ENCODE measurements at places on chromosomes 5 and 9.

DNA sequence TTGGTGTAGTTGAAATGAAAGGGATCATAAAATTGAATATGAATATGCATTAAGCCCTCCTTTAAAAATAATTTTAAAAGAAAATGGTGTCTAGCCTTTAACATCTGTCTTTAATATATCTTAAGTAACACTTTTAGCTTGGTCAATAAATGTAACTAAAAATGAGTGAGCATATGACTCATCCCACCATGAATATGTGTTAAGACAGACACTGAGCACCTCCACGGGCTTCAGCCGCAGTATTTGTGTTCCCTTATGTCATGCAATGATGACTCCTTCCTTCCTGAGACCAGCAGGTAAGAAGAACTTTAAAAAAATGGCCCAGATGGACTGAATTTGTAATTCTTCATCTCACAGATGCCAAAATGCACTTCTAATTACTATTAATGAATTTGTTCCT, 563.2 kb downstream of the NR2F1-AS1 start:
- peak; percentile 67 for DNase-seq

GRCh38 chr9:9783211-9783610, 829.6 kb downstream of the PTPRD start:
- DNase-seq = no peak

DNA sequence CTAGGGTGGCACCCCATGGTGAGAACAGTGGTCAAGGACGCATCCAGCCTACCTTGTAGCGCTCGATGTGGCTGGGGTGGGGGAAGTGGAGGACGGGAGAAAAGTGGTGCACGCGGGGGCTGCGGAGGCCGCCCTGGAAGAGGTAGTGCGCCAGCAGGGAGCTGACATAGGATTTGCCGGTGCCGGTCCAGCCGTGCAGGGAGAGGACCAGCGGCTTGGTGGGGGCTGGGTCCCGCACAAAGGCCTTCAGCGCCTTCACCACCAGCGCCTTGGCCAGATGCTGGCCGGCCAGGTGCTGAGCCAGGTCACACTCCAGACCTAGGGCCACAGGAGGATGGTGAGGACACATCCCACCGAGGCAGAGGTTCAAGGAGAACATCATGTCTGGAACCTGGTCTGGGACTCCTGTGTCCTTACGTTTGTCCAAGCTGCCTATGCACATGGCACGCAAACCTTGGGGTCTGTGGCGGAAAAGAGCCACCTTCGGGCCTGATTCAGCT, 797 bp downstream of the TOR2A start:
- DNase-seq = no peak

DNA sequence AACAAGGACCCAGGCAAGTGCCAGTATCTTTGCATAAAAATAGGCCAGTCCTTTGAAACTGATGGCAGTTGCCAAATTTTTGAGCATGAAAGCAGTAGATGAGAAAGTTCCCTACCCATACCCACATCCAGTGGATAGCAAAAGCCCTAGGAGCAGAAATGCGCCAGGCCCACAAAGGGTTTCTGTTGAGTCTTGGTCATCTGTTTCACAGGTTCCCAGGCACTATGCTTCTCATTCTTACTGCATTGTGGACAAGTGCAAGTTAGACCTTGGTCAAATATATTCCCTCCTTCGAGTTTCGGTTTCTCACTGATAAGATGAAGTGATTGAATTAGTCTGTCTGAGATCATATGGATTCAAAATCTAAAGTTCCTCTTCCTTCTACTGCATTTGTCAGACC, 152.3 kb downstream of the NR3C1 start:
- DNase-seq = no peak

- DNase-seq = no peak
Observed at GRCh38 chr5:40909723-40910122, 426 bp downstream of the C7 start.

GRCh38 chr9:137077758-137078693, 709 bp downstream of the UAP1L1 start:
- peak; percentile 11 for DNase-seq

GRCh38 chr5:8329773-8330172, 460.8 kb downstream of the MTRR start:
- peak; percentile 21 for DNase-seq

GRCh38 chr5:34627794-34628193, 28.3 kb upstream of the RAI14 start:
- peak; percentile 91 for DNase-seq

DNA sequence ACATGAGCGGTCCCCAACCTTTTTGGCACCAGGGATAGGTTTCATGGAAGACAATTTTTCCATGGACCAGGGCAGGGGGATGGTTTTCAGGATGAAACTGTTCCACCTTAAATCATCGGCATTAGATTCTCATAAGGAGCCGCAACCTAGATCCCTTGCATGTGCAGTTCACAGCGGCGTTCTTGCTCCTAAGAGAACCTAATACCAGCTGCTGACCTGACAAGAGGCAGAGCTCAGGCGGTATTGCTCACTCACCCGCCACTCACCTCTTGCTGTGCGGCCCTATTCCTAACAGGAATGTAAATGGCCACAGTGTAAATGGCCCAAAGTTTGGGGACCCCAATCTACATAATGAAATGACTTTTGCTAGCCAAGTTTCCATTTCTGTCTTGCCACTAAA, 3.1 kb upstream of the PLIN2 start:
- peak; percentile 74 for DNase-seq

DNA sequence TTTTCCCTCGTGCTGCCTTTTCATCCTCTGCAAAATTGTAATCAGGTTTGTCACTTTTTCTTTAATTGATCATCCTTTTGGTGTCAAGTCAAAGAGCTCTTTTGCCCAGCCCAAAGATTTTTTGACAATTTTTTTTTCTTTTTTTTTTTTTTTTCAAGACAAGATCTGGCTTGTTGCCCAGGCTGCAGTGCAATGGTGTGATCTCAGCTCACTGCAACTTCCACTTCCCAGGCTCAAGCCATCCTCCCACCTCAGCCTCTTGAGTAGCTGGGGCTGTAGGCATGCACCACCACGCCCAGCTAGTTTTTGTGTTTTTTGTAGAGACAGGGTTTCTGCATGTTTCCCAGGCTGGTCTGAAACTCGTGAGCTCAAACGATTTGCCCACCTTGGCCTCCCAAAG, 36.7 kb downstream of the CDK7 start:
- DNase-seq = peak; percentile 71

GRCh38 chr5:108303086-108303485, 78.8 kb downstream of the FBXL17 start:
- no peak for DNase-seq

DNA sequence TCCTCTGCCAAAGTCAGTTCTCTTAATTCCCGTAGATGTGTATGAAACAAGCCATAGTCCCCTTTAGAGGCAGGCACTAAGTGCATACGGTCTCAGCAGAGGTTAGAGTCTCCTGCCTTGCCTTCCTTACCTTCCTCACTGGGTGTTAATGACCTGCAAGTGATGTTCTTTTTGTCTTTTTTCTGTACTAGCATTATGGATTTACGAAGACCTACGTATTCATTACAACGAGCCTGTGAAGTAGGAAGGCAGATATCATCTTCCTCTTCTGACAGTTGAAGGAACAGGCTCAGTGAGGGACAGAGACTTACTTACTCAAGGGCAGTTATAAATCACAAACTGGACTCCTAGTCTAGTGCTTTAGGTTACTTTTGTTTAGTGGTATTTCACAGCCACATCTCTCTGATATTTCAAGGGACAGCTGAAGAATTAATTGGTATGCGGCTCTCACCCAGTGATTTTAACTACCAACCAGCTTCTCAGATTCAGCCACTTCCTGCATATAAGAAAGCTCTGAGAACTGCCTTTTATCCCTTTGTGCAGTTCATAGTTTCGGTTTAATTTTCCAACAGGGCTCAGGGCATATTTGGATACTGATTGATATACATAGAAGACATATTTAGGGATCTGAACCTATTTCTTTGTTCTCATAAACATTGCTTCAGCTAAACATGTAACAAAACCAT, 85.1 kb upstream of the CKMT2 start:
- no peak for DNase-seq

GRCh38 chr5:74643111-74643562, 2.6 kb upstream of the ENC1 start:
- peak; percentile 95 for DNase-seq
